ENCODE measurements at places on chromosomes 6 and 20.
A peak's percentile ranks its signal among the peaks of the same experiment; 100 is the strongest.

GRCh38 chr6:14396826-14397517 lies 279.4 kb downstream of the CD83 start:
- peak; percentile 63 for DNase-seq

DNA sequence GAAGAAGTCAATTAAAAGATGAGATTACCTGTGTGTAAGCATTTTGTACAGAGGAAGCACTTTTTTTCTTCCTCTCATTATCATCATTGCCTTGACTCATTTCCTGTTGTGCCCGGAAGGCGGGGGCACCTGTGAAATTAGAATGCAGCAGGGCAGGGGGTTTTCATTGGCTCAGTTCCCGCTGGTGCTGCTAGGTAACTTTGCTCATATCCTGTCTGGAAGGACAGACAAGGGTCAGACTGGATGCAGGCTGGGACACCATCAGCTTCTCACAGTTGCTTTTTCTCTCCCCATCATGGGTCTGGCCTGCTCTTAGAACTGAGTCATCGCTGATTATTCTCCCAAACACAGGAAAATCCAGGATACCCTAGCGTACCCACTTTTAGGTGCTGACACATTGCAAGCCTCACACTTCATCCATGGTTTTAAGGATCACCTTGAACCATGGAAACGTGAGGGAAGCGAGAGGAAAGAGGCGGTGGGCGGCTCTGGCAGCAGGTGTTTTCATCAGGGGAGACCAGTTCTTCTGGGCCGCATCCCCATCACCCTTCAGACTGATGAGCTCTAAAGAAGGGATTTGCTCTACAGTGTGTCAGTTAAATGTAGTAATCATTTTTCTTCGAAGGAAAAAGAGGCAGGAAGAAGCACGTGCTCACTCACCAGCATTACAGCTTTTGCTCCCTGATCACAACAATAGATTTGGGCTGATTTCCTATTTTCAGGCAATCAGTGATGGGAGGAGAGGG lies 195.7 kb upstream of the SASH1 start:
- peak; percentile 94 for DNase-seq

- no peak for DNase-seq
Observed at GRCh38 chr6:1383729-1384548, 5.4 kb upstream of the FOXF2 start.

DNA sequence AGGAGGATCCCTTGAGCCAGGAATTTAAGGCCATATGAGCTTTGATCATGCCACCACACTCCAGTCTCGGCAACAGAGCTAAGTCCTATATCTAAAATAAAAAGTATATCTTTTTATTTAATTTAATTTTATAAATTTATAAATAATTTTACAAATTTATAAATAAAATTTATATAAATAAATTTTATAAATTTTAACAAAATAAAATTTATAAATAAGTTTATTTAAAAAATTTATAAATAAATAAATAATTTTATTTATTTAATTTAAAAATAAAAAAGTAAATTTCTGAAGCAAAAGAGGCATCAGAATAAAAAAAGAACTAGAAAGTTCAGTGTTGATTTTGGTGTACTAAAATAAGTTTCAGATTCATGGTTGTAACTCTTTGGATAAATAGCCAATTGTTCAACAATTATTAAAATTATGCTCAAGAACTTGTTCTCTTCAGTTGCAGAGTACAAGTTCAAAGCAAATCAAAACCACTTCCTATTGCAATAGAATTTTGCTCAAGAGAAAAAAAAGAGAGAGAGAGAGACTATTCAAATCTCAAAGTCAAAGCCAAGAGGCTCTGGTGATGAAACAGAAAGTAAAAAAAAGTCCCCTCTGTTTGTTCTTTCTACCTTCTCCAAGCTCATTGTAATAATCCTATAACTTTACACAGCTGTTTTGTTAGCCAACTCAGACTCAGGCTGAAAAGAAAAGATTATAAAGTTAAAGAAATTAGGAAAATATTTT lies 547.5 kb upstream of the ADGRB3 start:
- no peak for DNase-seq

DNA sequence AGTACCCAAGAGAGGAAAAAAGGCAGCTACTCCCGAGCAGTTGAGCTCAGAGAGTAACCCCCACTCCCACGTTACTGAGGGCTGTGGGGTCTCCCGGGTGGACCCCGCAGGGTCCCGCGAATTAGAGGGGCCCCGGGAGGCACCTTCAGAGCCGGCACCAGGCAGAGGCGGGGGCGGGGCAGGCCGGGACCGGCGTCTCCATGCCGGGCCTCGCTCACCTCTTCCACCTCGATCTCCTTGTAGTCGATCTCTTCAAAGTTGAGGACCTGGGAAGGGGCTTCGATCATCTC lies 381 bp downstream of the MAP3K7 start:
- no peak for DNase-seq

DNA sequence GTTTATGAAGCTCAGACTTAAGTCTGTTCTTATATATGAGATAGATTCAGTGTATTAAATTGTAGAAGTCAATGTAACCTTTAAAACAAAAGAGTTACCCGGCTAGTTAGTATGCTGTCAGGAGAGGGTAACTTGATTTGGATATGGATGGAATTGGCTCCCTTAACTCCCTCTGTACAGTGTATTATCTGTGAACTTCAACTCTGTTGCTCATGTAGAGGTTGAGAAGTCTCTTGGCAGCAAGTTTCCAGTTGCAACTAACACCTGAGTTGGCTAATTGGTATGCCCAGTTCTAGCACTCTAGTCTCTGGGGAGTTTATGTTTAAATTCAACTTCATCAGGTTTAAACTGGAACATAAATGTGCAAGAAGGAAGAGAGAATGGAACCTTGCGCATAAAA lies 111.0 kb downstream of the NCOA3 start:
- DNase-seq, result no peak
